HFFc6 (cell line): ENCODE measurements at places on chromosomes 2 and 18. TPM values are rescaled to one million over a fixed set of nuclear protein-coding genes. Genes with fewer than 3 reads are reported as not detected.

The PARD6G gene
- 0.46 to 0.63 TPM (median 0.51 TPM) in 3 replicates for total RNA-seq

DNA sequence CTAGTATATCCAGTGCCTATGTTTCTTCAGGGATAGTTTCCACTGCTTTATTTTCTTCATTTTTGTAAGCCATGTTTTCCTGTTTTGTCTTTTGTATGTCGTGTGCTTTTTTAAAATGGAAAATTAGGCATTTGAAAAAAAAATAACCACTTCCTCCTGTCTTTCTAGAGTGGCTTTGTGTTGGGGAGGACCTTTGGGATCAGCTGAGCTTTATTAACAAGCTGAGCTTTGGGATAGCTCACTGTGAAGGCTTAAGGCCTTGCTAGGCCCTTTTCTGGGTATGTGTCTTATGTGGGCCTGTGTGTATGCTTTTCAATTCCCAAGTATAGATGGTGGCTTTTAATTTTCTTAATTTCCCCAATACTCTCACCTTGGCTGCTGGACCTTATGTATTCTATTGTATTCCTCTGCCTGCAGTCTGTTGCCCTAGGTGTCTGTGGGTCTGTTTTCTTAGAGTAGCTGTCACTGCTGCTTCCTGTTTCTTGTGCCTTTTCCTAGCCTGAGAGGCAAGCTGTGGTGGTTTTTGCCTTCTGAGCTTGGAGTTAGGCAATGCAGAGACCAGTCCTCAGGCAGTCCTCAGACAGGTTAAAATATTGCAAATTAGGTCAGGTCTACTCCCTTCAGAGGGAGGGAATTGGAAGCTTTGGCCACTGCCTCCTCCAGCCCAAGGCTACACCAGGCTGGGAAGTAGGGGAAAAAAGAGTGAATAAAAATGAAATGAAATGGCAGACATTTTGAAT lies 134.7 kb downstream of the LDLRAD4 start:
- DNase-seq: no peak

The TTL gene
- total RNA-seq: 50.1 to 67.1 TPM (median 55.2 TPM) in 3 replicates

GRCh38 chr2:21037671-21038108 lies 6.2 kb downstream of the APOB start:
- DNase-seq: no peak

DNA sequence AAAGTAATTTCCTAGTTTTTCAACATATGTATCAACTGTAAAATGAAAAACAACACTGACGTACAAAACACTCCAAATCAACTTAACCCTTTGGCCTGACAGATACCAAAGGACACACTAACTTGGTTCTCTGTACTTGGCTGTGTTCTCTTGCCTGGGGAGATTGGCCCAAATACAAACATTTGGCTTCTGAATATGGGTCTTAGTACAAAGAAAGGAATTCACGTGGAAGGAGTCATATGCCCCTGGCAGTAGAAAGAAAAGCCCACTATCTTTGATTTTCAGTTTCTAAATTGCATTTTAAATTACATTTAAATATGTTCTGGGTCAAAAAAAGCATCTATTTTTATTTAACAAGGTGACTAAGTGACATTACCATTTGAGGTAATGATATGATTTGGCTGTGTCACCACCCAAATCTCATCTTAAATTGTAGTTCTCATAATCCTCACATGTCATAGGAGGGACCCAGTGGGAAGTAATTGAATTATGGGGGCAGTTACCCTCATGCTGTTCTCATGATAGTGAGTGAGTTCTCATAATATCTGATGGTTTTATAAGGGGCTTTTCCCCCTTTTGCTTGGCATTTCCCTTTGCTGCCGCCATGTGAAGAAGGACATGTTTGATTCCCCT lies 153.6 kb upstream of the CCDC195 start:
- peak; percentile 95 for DNase-seq

DNA sequence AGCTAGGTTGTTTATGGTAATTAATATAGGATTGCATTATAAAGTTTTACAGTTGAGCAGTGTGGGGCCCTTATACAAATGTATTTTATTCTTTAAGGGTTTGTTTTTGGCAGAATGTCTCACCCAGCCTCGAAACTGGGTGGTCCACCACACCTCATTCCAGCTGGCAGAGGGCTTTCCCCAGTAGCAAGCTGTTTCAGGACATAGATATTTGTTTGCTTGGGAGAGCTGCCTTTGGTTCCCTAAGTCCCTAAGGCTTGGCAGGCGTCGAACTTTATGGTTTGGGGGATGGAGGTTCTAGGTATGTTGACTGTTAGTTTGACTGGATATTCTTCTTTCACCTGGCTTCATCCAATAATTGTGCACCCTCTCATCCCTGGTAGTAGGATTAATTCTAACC lies 205.9 kb downstream of the KCNS3 start:
- DNase-seq: no peak

The VIL1 gene
- total RNA-seq: not detected in 3 replicates

The CLEC4F gene
- not detected in 3 replicates for total RNA-seq

GRCh38 chr2:6454286-6454990 lies 411.3 kb downstream of the CMPK2 start:
- DNase-seq: no peak

GRCh38 chr18:12880541-12880910 lies 3.5 kb downstream of the PTPN2 start:
- DNase-seq: no peak

DNA sequence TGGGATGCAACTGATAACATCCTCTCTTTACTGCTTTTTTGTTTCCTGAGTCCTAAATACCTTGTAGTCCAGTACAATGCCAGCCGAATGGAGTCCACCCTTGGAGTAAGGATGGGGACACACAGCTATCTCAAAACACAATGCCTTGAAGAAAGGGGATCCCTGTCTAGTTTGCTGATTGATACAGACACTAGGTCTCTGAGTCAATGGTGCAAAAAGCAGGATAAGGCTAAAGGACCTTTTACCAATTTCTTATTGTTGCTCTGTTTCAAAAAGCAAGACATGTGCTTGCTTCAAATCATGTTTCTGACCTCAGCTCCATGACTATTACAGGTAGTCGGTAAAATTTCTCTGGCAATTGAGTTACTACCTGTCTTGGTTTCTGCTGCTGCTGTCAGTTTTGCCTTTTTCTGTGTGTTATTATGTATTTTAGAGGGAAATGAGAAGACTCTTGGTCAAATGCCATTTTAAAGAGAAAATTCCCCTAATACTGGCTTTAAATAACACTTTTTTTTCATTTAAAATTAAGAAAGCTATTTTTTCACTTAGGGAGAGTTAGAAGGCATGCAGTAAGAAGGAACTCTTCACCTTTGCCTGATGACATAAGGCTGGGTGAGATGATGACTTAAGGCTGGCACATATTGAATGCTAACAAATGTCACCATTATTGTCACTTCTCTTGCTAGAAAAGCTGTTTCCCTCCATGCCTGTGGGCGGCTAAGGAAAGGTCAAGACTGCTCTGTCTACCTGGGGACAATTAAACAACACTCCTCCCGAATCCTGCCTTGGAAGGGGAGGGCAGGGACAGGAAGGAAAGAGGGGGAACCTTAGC lies 4.9 kb upstream of the FIGLA start:
- DNase-seq: no peak

- peak; percentile 47 for DNase-seq
These were observed 18.6 kb upstream of the PEX13 start for GRCh38 chr2:60998628-60999545.

GRCh38 chr2:58032764-58033080 lies 13.9 kb upstream of the VRK2 start:
- no peak for DNase-seq

- DNase-seq: no peak
These were observed 46.5 kb downstream of the PLEK start for GRCh38 chr2:68411397-68412126.

DNA sequence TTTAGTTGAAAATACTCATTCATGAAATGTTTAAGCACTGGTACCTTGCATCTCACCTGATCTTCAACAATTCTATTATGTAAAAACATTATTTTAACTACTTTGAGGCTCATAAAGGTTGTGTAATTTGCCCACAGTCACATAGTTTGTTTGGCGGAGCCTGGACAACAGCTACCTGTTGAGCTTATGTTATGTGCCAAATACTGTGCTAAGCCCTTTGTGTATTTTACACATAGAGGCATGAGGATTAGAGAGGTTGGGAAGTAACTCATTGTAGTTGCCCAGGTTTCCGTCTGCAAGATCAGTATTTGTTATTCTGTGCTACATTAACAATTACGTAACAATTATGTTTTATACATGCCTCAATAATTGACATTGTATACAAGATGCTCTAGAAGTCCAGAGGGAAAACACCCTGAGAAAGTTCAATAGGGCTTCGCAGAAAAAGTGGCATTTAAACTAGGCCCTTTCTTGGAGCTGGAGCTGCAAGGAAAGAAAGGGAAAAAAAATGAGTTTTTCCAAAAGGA lies 80.4 kb downstream of the BOLA3 start:
- DNase-seq: no peak

DNA sequence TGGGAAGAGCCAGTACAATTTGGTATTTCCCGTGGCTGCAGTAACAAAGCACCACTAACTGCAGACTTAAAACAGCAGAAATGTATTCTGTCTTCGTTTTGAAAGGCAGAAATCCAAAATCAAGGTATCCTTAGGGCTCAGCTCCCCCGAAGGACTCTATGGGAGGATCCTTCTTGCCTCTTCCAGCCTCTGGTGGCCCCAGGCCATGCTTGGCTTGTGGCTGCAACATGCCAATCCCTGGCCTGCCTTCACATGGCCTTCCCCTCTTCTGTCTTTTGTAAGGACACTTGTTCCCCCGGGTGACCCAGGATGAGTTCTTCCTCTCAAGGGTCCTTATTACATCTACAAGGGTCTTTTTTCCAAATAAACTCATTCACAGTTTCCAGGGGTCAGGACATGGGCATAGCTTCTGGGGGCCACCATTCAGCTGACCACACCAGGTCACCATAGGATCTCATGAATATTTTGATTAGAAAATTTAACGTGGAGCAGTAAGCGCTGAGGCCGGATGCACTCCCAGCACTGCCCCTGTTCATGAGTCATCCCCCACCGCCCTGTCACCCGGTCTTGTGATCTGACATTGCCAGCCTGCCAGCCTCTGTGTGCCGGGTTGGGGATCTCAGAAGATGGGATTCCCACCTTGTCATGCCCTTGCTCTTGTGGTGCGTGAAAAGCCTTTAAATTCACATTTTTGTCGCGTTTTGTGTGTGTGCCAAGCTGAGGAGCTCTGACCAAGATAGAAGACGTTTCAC lies 61.2 kb upstream of the B3GNT7 start:
- no peak for DNase-seq

The TSPYL6 gene
- not detected in 2 replicates for total RNA-seq

The CNGA3 gene
- 0.16 to 1.2 TPM (median 0.59 TPM) in 3 replicates for total RNA-seq

DNA sequence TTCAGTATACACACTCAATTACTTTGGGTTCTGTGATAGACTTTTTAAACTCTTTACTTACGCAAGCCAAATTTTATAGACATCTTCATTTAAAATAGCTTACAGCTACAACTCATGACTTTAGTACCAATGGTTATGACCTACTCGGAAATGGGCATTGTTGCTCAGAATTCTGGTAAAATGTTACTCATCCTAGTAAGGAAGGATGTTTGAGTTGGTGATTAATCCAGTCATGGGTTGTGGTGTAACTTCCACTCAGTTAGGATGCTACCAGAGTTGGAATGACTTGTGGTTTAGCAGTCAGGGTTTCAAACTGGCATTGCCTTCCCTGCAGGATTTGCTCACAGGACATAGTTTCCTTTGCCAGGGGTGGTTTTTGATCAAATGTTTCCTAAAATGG lies 7.4 kb upstream of the NPC1 start:
- peak; percentile 93 for DNase-seq

DNA sequence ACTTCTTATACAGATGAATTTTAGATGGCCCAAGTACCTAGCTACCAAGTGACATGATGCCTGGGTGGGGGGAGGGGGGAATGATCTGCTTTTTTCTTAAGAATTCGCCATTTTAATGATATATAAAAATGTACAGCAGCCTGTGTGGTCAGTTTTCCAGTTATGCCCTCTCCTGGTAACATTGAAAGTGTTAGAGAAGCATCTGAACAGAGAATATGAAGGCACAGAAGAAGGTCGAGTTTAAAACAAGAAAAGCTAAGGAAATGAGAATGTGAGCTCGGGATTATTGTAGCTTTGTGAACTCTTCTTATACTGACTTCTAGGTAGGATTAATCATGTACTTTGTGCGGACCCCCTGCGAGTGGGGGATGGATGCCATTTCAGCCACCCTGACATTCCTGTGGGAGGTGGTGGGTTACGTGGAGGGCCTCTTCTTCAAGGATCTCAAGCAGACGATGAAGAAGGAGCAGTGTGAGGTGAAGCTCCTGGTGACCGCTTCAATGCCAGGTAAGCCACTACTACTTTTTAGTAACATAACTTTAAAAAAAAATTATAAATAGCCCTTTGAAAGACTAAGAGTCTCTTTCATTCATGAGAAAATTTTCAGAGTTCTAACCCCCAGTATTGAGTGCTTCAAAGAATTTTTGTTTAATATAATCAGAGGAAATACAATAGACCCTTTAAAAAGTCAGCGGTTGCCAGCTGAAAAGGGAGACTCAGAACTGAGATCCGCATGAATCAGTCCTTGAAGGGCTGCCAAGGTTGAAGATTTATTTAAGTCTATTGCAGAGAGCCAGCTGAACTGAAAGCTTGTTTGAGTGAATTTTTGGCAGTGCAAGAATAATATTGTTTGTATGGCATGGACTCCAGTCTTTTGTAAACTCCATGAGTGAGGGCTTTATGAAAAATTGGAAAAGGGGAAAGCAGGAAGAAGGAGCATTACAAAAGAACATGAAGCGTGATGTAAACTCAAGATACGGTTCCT lies 68.6 kb upstream of the RPE start:
- DNase-seq: peak; percentile 21

GRCh38 chr2:208375491-208376068 lies 31.0 kb upstream of the PTH2R start:
- DNase-seq: no peak

The PRSS56 gene
- total RNA-seq: not detected in 3 replicates

The MAL gene
- not detected in 3 replicates for total RNA-seq

DNA sequence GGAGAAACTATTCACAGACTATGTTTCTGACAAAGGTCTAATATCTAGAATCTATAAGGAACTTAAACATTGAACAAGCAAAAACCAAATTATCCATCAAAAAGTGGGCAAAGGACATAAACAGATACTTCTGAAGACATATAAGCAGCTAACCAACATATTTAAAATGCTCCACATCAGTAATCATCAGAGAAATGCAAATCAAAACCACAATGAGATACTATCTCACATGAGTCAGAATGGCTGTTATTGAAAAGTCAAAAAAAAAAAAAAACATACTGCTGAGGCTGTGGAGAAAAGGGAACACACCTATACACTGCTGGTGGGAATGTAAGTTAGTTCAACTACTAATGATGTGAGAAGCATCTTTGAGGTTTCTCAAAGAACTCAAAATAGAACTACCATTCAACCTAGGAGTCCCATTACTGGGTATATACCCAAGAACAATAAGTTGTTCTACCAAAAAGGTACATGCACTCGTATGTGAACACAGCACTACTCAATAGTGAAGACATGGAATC lies 220.4 kb upstream of the TFPI start:
- peak; percentile 86 for DNase-seq

The VIT gene
- 3.0 to 10.2 TPM (median 5.3 TPM) in 3 replicates for total RNA-seq
